ENCODE measurements at places on chromosomes 7 and 10.

GRCh38 chr7:12524794-12525386, 45.6 kb upstream of the SCIN start:
- no peak for DNase-seq

DNA sequence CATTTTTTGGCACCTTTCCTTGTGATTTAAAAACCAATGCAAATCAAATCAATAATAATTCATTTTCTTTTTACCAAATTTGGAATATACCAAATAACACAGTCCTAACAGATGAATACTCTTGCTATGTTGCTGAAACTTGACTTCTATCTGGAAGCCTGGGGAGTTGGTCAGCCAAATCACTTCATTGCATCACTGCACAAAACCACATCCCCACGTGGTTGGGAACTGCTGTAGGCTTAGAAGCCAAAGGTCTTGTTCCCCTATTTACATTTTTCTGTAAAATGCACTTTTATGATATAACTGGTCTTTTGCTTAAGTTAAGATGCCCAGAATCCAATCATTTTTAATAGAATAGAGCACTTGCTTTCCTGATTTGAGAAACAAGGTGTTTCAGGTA, 15.2 kb downstream of the GPR85 start:
- no peak for DNase-seq

DNA sequence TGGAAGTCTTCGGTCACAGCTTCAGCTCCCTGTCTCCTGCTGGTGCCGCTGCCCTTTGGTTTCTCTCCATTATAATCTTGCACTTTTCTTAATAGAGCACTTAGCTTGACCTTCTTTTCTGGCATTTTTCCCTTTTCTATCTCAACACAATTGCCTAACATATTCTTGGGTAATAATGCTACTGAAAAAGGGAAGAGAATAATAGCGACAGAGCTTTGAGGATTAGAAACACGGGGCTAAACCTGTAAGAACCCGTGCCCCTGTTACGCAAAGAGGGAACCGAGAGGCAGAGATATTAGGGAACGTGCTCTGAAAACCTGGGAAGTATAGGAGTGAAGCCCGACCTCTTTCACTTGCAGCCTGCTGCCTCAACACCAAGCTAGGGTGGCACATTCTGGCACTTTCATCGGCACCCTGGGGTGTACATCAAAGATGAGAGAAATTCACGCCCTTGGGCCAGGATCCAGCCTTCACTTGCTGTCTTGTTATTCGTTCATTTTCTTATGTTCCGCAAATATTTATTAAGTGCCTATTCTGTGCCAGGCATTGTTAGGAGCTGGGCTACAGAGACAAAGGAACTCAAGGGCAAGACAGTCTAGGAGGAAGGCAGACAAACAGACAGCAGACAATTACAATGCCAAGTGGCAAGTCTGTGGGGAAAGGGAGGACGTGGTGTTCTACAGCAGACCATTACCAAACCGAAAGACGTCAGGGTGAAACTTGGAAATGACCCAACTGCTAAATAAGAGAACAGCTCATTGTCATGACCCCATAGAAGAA, 33.0 kb upstream of the GALNTL5 start:
- DNase-seq = no peak

- DNase-seq = no peak
Observed at GRCh38 chr7:2826771-2827170, 17.3 kb downstream of the GNA12 start.

- no peak for DNase-seq
Observed at GRCh38 chr7:100607111-100607510, 4.9 kb downstream of the PCOLCE start.

Data from effector memory CD4-positive, alpha-beta T cell (primary cell).